ENCODE measurements at places on chromosomes 6 and 20.
A peak's percentile ranks its signal among the peaks of the same experiment; 100 is the strongest.

- H3K36me3 ChIP-seq = no peaks in the 10 kb centered on the region
- no peak overlapping the region for H3K27ac ChIP-seq
- H3K27me3 ChIP-seq = no peaks in the 10 kb centered on the region
- peaks cover 13% of the 10 kb centered on the region for H3K4me1 ChIP-seq
- no peak overlapping the region for H3K4me3 ChIP-seq
These were observed 128.7 kb upstream of the TSHZ2 start for GRCh38 chr20:52843425-52843824.

GRCh38 chr20:53148771-53149147, 176.6 kb downstream of the TSHZ2 start:
- H3K27me3 ChIP-seq = no peaks in the 10 kb centered on the region
- no peaks in the 10 kb centered on the region for H3K4me1 ChIP-seq
- H3K27ac ChIP-seq = no peak overlapping the region
- no peaks in the 10 kb centered on the region for H3K36me3 ChIP-seq

GRCh38 chr6:33985947-33986346, 159.9 kb downstream of the GRM4 start:
- H3K27ac ChIP-seq = no peak overlapping the region
- H3K4me1 ChIP-seq = peaks cover 17% of the 10 kb centered on the region
- no peaks in the 10 kb centered on the region for H3K27me3 ChIP-seq
- no peak overlapping the region for H3K4me3 ChIP-seq
- no peak for DNase-seq
- no peaks in the 10 kb centered on the region for H3K36me3 ChIP-seq

GRCh38 chr6:81556551-81556950, 195.9 kb downstream of the TENT5A start:
- H3K4me3 ChIP-seq = no peak overlapping the region
- H3K36me3 ChIP-seq = no peaks in the 10 kb centered on the region
- no peaks in the 10 kb centered on the region for H3K27me3 ChIP-seq
- H3K4me1 ChIP-seq = no peaks in the 10 kb centered on the region
- no peak for DNase-seq

DNA sequence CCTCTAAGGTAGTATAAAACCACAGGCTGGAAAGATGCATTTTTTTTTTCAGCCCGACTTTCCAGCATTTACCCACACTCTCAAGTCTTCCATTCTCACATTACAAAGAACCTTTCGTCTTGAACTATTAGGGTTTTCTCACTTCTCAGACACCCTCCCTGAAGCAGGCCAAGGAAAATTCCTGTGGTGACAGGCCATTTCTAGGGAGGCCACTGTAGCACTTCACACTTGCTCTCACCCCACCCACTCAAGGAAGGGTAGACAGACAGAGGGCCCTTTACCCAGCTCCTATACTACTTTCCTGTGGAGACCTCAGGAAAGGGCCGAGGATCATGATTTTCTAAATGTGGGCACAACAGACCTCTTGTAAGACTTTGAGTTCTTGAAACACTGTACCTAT, 27.7 kb downstream of the KCNS1 start:
- H3K27me3 ChIP-seq = no peaks in the 10 kb centered on the region
- H3K27ac ChIP-seq = no peak overlapping the region
- H3K4me1 ChIP-seq = no peaks in the 10 kb centered on the region
- DNase-seq = no peak
- H3K36me3 ChIP-seq = peaks cover 16% of the 10 kb centered on the region

DNA sequence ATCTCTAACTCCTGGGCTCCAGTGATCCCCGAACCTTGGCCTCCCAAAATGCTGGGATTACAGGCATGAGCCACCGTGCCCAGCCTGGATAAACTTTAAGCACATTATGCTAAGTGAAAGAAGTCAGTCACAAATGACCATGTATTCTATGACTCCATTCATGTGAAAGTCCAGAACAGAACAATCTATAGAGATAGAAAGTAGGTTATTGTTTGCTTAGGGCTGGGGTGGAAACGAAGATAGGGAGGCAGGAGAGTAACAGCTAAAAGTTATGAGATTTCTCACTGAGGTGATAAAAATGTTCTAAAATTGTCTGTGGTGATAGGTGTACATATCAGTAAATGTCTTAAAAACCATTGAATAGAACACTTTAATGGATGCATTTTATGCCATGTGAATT, 40.9 kb upstream of the CITED2 start:
- no peak for DNase-seq
- H3K4me1 ChIP-seq = peaks cover 4% of the 10 kb centered on the region
- H3K27ac ChIP-seq = no peak overlapping the region
- no peak overlapping the region for H3K4me3 ChIP-seq

DNA sequence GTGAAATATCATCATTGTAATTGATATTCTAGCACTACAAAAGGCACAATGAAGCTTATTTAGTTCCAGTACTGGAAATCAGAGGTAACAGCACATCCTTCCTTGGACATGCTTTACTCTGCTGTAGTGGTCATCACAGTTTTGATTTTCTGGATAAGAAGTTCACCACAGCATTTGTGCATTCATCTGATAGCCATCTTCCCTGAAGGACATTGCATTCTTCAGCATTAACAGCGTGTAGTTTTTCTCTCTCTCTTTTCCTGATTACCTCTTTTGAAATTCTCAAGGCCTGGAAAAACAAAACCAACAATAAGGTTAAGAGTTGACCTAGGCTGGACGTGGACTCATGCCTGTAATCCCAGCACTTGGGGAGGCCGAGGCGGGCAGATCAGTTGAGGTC, 19.6 kb downstream of the ECI2 start:
- no peaks in the 10 kb centered on the region for H3K27me3 ChIP-seq
- peaks cover 28% of the 10 kb centered on the region for H3K36me3 ChIP-seq
- no peak for DNase-seq
- H3K27ac ChIP-seq = no peak overlapping the region
- no peaks in the 10 kb centered on the region for H3K4me1 ChIP-seq

GRCh38 chr20:36199345-36200257, 36.7 kb upstream of the AAR2 start:
- no peaks in the 10 kb centered on the region for H3K36me3 ChIP-seq
- peak; percentile 85 for DNase-seq
- H3K4me1 ChIP-seq = no peaks in the 10 kb centered on the region
- H3K27me3 ChIP-seq = no peaks in the 10 kb centered on the region
- H3K4me3 ChIP-seq = no peak overlapping the region

DNA sequence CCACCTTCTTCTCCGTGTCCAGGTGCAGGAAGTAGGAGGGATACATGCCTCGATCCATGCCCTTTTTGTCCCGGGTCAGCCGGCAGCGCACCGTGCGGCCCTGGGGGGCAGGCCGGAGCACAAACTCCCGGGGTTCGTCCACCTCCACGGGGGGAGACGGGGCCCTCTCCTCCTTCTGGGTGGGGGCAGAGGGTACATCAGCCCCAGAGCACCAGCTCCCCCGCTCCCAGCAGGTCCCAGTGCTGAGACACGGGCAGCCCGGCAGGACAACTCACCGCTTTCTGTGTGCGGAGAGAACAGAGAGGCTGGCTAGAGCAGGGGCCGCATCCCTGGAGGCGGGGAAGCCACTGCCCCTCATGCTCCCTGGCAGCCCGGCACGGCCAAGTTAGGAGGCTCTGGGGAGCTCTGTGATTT, 6.7 kb downstream of the TULP1 start:
- no peak overlapping the region for H3K27ac ChIP-seq
- H3K4me3 ChIP-seq = no peak overlapping the region
- no peaks in the 10 kb centered on the region for H3K27me3 ChIP-seq
- DNase-seq = no peak

DNA sequence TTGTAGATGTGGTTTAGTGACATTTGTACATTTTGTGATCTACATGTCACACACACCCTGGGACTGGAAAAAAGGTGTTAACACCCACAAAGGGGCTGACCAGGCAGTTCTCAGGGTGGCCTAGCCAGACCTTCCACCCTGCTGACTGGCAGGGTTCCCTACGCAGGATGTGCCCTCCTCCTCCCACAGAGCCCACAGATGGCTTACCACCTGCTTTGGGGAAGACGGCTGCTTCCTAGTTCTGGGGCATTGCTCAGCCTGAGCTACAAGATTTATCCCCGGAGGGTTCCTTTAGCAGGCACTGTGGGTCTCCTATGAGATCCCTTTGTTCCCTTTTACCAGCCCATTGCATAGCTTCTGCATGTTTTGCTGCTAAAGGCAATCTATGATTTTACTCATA, 35.1 kb downstream of the SNAP25 start:
- H3K36me3 ChIP-seq = no peaks in the 10 kb centered on the region
- H3K27me3 ChIP-seq = no peaks in the 10 kb centered on the region
- no peak overlapping the region for H3K27ac ChIP-seq
- H3K4me1 ChIP-seq = no peaks in the 10 kb centered on the region

DNA sequence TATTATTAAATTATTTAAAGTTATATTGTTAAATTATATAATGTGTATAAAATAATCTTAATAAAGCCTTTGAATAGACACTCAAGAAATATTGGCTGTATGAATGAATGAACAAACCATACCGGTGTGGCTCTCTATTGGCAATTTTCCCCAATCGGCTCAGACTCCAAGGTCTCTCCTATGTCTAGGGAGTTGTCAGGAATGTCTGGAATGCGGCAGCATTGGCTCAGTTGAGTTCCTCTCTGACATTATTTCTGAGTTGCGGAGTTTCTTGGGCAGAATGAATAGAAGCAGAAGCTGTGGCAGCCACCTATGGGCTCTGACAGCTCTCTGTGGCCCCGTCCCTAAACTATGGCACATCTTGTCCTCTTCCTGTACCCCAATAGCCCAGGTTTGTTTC, 111.0 kb downstream of the SOBP start:
- no peak overlapping the region for H3K4me3 ChIP-seq
- no peak for DNase-seq
- no peaks in the 10 kb centered on the region for H3K27me3 ChIP-seq
- H3K27ac ChIP-seq = no peak overlapping the region

DNA sequence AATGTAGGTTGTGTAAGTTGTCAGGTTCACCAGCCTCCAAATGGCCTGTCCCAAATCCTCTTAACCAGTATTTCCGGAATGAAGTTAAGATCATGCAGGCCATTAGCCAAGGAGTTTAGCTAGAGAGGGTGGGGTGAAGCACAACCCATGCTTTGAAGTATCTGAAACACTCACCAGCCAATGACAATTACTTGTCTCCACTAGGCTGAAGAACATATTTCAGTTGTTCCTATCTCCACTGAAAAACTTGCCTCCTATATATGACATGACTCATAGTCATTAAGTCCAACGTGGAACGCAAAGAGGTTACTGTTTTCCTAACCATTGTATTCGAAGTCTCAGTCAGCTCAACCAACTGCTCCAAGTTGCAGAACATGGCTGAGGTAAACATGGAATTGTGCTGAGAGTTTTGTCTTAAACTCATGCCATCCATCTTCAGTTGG, 37.4 kb upstream of the TNFAIP3 start:
- no peaks in the 10 kb centered on the region for H3K36me3 ChIP-seq
- no peak overlapping the region for H3K27ac ChIP-seq
- H3K4me1 ChIP-seq = no peaks in the 10 kb centered on the region
- H3K27me3 ChIP-seq = no peaks in the 10 kb centered on the region
- no peak overlapping the region for H3K4me3 ChIP-seq
- DNase-seq = no peak

GRCh38 chr6:128400875-128401274, 119.5 kb downstream of the PTPRK start:
- DNase-seq = no peak
- no peaks in the 10 kb centered on the region for H3K4me1 ChIP-seq
- no peaks in the 10 kb centered on the region for H3K27me3 ChIP-seq
- no peaks in the 10 kb centered on the region for H3K36me3 ChIP-seq
- H3K27ac ChIP-seq = no peak overlapping the region

DNA sequence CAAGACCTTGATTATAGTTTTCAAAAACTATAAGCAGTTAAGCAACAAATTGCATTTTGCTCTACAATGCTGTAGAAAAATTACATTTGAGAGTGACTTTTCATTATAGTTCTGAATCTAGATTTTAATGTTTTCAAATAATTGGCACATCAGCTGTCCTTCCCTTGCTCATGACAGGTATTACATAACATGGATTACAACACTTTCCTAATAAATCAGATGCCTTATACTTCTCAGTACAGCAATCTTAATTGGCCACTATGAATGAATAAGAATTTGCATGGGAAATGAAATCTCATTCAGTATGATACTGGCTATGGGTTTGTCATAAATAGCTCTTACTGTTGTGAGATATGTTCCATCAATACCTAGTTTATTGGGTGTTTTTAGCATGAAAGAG, 29.9 kb downstream of the HSF2 start:
- H3K4me3 ChIP-seq = no peak overlapping the region
- H3K4me1 ChIP-seq = no peaks in the 10 kb centered on the region
- no peak overlapping the region for H3K27ac ChIP-seq
- no peak for DNase-seq
- no peaks in the 10 kb centered on the region for H3K27me3 ChIP-seq

All from body of pancreas (tissue), 4 donors.